Stimulated activated CD4-positive, alpha-beta T cell treated with anti-CD3 and anti-CD28 coated beads, Interleukin-1b, Interleukin-23, amount 100 ng/mL, for 24 hours (primary cell): ENCODE measurements at places on chromosomes 2 and 18.

- no peak for DNase-seq
These were observed 47.6 kb downstream of the ODC1 start for GRCh38 chr2:10400568-10400977.

DNA sequence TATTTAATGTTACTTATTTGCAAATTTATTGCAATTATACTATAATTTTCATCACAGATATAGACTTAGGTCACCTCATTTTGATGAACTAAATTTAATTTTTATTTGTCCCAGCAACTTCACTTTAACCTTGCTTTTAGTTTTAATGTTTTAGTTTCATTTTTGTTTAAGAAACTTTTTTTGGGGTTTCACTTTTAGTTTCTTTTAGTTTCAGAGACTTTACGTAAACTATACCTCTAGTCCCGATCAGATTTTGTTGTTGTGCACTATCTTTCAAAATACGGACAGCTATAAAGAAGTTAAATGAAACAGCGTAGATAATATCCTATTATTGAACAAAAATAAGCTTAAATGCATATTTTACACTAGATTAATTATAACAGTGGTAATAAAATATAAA lies 460.5 kb downstream of the ERBB4 start:
- no peak for DNase-seq

- DNase-seq = no peak
These were observed 37.6 kb downstream of the FLACC1 start for GRCh38 chr2:201319511-201319910.

DNA sequence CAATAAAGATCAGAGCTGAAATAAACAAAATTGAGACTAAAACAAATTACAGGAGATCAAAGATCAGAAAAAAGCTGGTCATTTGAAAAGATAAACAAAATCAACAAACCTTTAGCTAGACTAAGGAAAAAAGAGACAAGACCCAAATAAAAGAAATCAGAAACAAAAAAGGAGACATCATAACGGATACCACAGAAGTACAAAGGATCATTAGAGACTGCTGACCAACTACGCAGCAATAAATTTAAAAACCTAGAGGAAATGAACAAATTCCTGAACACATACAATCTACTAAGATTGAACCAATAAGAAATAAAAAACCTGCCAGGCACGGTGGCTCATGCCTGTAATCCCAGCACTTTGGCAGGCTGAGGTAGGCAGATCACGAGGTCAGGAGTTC lies 33.7 kb downstream of the USP34 start:
- DNase-seq = no peak

GRCh38 chr18:68438983-68439382 lies 275.9 kb downstream of the TMX3 start:
- no peak for DNase-seq

DNA sequence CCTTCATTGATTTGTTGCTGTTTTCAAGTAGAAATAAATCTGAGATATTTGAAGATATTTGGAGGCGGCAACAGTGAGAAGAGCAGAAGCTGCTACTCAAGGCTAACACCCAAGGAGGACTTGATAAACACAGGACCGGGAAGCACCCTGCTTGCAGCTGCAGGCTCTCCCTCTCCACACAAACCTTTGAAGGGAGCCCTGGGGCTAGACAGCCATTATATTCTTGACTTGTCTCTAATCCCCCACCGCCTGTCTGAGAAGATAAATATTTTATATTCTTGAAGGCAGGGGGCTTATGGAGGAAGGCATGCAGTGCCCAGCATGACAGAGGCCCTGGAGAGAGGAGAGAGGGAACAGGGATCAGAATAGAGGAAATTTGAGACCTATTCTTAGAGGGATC lies 50.9 kb upstream of the SMAD2 start:
- DNase-seq = no peak

DNA sequence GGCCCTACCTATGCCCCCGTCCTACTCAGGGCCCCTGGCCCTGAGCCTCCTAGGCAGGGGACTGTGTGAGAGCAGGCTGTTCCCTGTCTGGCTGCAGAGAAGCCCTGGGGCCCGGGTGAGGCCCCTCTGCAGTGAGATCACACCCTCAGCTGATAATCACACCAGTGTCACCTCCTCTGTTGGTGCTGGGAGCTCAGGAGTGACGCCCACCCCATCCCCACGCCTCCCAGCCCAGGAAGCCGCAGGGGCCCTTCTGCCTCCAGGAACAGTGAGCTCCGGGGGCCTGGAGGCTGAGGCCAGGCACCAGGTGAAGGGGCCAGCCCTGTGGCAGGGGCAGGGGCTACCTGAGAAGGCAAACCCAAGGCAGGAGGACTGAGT lies 20.0 kb downstream of the KCNIP3 start:
- DNase-seq = no peak

GRCh38 chr2:172431463-172431862 lies 4.1 kb downstream of the ITGA6 start:
- DNase-seq = no peak

DNA sequence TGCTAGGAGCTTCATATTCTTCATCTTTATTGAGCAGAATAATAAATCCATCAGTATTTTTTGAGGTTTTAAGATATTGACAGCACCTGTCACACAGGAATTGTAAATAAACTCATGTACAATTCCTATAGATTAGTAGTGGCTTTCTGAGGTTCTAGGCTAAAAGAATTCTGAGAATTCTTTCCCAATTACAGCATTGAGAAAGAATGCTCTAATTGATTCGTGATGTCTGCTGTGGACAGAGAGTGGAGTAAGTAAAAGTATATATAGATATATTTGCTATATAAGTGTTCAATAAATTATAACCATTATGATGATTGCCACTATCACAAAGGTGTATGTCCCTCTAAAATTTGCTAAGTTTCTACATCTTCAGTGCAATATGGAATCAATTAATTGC lies 186.5 kb upstream of the NRP2 start:
- DNase-seq = no peak

- no peak for DNase-seq
These were observed 100.2 kb upstream of the TEX51 start for GRCh38 chr2:126798276-126799140.

DNA sequence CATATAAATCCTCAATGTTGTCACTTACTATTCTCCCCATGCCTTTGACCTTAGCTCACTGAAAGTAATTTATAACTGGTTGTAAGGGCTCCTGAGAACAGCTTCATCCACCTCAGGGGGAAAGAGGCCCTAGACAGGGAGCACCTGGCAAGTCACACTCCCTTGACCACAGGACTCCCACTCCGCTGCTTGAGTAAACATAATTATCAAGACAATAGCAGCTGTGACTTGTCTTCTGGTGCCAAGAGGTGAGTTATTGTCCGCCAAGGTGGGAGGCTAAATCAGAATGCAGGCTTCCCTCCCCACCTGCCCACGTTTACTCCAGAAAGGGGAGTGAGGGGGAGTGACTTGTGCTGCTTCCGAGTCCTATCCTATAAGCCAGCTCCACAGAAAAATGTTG lies 230.6 kb upstream of the LRATD1 start:
- DNase-seq = no peak

DNA sequence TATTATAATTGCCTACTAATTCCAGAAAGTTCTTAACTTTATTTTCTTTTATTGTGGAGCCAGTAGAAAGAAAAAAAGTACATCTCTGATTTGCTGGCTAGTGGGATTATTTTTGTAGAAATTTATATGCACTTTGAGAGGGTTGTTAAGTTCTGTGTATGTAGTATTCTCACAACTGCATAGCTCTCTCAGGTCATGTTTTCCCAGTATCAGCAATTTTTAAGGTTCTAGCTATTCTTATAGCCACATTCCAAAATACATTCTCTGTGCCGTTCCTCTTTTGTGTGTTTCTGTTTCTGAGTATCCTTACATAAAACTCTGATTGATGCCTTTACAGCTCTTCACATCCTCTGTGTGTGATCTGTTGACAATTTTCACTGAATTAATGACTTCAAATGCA lies 199.3 kb upstream of the KYNU start:
- DNase-seq = no peak

DNA sequence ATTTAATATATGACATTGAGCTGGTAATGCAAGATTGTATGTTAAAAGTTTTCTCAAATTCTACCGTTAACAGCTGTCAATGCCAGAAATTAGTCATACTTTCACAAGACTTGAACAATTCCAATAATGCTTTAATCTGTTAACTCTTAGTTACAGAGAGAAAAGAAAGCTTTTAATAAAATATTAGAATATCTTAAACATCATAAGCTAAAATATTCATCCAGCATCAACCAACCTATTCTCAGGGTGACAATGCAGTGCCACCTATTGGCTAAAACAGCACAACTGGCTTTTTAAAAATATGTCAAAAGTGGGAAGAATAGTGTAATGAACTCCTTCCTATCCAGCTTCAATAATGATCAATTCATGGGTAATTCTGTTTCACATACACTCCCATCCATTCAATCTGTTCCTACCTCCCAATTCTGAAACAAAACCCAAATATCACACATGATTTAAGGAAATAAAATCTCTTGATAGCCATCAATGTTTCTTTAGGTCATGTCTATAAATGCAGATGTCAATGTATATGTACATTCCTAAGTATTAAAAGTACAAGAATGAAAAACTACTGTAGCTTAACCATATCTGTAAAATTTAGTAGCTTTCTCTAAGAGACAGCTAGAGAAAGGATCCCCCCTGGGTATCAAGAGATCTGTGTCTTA lies 79.8 kb upstream of the CCDC141 start:
- no peak for DNase-seq

DNA sequence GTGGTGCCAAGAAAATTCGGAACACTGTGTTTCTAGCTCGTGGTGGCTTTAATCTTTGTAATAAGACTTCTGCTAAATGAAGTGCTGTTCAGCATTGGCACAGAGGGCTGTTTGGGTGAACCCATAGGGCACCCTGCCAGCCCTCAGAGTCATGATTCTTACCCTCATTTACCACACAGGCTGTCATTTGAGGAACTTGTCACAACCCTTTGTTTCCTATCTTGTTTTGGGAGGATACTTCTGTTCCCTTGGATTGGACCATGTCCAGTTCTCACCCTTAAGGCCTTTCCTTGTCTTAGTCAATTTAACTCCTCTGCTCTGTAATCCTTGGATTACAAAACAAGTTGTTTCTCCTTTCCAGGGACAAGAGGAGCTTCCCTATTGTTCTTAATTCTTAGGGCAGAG lies 225.7 kb downstream of the MTX2 start:
- DNase-seq = no peak

DNA sequence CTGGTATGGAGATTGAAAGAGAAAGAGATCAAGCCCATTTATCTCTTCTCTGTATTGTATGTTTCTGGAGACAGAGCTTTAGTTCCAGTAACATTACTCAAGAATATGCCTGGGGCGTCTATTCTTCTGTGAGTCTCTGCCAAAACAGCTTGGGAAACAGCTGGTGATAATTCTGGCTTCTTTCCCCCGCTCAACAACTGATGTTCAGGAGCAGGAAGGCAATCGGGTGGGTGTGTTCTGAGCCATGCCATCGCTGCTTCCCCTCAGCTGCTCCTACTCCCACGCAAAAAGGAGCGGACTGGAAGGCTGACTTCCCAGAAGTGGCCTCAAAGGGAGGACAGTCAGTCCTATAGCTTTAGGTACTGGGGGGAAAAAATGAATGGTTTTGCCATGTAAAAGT lies 695.1 kb downstream of the PLCL1 start:
- no peak for DNase-seq

DNA sequence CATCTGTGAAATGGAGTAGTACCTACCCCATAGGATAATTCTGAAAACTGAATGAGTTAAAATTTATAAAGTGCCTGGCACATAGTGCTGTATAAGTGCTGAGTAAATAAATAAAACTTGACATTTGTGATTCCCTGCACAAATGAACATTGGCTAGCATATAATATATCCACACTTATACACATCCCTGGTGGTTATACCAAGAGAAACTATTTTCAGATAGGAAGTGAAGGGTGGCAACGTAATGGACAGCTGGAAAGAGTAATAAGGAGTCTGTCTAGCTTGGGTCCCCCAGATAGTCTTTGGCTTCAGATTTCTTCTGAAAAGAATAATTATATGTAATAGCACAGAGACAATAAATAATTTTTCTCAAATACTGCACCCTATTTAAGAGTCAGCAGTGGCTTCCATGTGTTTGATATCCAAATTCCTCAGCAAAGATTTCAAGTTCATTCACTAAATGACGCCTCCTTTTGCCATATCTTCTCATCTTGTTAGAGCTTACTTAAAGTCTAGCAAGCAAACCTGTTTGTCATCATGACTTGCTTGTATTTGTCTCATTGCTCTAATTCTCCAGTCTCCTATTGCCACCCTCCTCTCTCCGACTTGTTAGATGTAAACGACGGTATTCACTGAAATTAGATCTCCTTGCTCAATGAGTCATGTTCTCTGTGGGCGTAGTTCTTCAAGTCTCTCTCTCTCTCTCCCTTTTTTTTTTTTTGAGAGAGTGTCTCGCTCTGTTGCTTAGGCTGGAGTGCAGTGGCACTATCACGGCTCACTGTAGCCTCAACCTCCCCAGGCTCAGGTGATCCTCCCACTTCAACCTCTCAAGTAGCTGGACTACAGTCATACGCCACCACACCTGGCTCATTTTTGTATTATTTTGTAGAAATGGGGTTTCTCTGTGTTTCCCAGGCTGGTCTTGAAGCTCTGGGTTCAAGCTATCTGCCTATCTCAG lies 8.7 kb upstream of the ADGRF3 start:
- no peak for DNase-seq

DNA sequence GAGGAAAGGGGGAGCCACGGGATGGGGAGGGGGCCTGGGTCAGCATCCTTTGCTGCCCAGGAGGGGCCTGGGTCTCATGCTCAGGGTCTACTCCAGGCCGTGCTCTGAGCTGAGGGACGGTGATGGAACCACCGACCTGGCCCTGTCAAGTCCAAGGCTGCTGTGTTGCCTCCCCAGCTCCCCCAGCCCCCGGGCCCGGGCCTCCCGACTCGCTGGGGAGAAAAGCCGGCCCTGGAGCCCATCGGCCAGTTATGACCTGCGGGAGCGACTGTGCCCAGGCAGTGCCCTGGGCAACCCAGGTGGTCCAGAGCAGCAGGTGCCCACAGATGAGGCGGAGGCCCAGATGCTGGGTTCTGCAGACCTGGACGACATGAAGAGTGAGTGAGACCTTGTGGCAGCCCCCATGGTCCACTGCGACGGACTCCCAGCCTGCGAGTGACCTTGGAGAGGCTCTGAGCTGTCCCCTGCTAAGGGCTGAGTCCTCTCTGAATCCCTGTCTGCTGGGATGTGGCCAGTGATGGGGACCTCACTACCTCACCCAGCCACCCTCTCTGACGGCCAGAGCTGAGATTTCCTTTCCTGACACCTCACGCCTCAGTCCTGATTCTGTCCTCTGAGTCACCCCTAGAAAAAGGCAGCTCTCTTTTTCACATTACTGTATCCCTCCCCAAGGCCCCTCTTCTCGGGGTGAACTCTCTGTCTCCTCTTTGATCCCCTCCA lies 2.7 kb downstream of the SLC4A3 start:
- no peak for DNase-seq

GRCh38 chr2:156538083-156538504 lies 101.9 kb downstream of the GPD2 start:
- DNase-seq = no peak

- DNase-seq = no peak
These were observed 560.9 kb downstream of the LRP1B start for GRCh38 chr2:141569941-141570340.
